ENCODE measurements at places on chromosomes 2 and 18. TPM values are rescaled to one million over a fixed set of nuclear protein-coding genes. Genes with fewer than 3 reads are reported as not detected.

VIL1 gene
- total RNA-seq, result not detected

DNA sequence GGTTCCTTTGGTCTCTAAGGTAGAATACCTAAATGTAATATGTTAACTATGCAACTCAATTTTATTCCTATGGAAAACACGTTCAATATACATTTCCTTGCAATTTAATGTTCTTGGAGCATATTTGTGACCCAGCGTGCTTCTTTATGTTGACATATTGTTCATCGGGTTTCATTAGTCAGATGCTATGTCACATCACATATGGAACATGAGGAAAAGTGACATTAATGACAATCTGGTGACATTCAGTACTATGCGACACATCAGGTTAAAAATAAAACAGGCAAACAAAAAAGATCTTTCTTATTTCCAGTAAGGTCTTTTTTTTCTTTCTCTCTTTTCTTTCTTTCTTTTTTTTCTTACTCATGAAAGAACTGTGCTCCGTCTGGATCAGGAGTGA lies 135.6 kb upstream of the SMIM21 start:
- DNase-seq, result no peak
- H3K27me3 ChIP-seq, result no peaks in the 10 kb centered on the region
- no peaks in the 10 kb centered on the region for H3K4me1 ChIP-seq
- no peak overlapping the region for H3K27ac ChIP-seq
- H3K36me3 ChIP-seq, result no peaks in the 10 kb centered on the region

DNA sequence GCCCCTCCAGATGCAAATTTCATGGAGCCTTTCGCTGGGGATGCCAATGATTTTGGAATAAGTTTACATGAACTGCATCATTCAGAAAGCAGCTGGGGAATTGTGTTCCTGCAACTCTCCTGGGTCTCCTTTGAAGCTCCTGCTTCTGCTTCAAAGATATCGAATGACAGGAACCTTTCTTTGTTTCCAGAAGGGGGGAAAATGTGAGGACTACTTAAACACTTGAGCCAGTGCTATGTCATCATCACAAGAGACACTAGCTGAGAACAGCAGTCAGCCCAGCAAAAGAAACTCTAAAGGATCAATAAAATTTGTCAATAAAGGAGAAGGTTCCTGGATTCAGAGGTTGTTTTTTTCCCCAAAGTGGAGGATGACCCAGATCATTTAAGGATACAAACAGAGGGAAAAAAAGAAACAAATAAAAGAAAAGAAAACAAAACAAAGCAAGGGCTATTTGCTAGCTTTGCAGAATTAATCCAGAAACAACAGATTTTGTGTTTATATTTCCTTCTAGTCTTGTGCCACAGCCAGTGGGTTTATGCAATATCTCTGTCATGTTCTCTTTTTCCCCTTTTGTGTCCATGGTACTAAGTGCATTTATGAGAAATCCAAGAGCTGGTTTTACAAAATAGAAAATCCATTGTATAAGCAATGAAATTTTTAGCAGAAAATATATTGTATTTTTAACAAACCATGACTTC lies 463.7 kb downstream of the CDH2 start:
- H3K27ac ChIP-seq, result no peak overlapping the region
- DNase-seq, result no peak
- H3K4me1 ChIP-seq, result no peaks in the 10 kb centered on the region
- H3K4me3 ChIP-seq, result no peak overlapping the region
- no peaks in the 10 kb centered on the region for H3K27me3 ChIP-seq

DNA sequence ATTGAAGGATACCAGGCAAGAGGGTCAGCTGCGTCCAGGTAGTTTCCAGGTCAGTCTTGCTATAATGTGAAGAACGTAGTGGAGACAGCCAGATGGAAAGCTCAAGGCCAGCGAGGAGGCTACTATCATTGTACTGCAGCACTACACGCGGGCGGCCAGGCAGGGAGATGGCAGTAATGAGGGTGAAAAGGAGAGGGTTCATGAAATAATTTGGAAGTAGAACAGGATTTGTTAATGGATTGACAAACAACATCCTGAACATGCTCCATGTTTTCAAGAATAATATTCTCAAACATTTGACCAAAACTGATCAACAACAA lies 17.1 kb downstream of the SPIRE1 start:
- H3K27me3 ChIP-seq, result peaks cover 18% of the 10 kb centered on the region
- no peak for DNase-seq
- H3K4me3 ChIP-seq, result no peak overlapping the region
- H3K4me1 ChIP-seq, result peaks cover 2% of the 10 kb centered on the region

- peaks cover 6% of the 10 kb centered on the region for H3K4me1 ChIP-seq
- H3K4me3 ChIP-seq, result no peak overlapping the region
- no peak for DNase-seq
Observed at GRCh38 chr2:157182204-157182709, 75.2 kb upstream of the GALNT5 start.

GRCh38 chr18:25921677-25922421 lies 168.6 kb downstream of the SS18 start:
- no peaks in the 10 kb centered on the region for H3K4me1 ChIP-seq
- H3K27me3 ChIP-seq, result peaks cover 2% of the 10 kb centered on the region
- H3K27ac ChIP-seq, result no peak overlapping the region
- peak; percentile 31 for DNase-seq
- H3K36me3 ChIP-seq, result no peaks in the 10 kb centered on the region

DNA sequence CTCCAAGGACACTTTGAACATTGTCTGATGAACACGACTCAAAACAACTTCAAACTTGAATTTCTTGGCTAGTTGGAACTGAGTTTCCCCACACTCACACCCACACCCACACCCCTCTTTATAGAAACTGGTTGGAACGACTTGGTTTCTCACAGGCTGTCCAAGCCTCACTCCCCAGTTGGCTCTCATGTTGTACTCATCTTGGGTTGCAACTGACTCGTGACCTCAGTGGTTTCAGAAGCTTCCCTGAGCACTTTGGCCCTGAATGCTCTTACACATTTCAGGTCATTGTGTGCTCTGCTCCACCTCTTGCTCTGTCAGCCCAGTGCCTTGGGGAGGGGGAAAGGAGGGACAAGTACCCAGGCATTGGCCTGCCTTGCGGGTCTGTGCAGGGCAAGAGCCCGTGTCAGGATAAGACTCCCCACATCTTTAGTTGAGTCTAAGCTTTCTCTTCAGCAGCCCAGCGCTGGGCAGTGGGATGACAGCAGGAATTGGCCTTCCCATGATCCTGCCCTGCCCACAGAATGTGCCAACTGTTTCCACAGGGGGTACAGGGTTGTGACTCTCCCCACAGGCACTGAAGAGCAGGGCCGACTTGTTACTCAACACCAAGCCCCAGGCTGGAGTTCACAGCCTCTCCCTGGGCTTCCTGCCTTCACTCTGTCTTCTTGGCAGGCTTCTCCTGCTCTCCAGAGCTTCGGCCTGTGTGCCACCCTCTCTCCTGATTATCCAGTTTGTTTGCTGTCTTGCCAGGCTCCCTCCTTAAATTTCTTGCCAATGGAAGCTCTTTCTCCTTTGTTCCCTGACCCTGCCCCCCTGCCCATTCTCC lies 104.6 kb downstream of the RTN4 start:
- peaks cover 6% of the 10 kb centered on the region for H3K4me1 ChIP-seq
- no peak overlapping the region for H3K4me3 ChIP-seq
- H3K36me3 ChIP-seq, result no peaks in the 10 kb centered on the region

DNA sequence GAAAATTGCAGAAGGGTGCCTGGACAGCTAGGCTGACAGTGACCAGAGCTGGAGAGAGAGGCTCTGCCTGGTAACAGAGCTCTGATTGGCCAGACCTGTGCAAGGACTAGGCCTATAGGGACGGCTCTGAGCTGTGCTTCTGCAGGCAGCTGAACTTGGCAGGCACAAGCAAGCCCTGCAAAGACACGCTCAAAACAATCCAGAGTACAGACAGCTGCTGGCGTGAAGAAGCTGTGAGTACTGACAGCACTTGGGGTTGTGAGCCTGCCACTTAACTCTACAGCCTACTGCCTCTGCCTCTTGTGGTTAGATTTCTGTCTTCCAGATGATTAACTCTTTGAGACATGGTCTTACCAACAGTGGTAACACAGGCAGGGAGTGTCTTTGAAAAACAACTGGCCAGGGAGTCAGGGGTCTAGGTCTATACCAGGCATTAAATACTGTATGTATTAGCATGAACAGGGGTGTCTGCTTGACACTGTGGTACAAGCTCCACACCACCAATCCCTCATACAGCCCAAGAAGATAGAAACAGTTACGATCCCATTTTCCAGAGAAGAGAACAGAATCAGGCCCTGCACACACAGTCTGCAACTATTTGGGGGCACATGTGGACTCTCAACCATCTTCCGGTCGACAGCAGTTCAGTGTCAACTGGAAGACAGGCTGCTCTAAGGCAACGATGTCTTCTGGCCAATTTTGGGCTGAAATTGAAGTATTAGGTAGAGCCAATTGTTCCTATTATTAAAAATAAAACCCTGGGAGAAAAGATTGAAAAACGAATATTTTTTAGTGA lies 568.4 kb downstream of the TNS1 start:
- peak; percentile 47 for DNase-seq

DNA sequence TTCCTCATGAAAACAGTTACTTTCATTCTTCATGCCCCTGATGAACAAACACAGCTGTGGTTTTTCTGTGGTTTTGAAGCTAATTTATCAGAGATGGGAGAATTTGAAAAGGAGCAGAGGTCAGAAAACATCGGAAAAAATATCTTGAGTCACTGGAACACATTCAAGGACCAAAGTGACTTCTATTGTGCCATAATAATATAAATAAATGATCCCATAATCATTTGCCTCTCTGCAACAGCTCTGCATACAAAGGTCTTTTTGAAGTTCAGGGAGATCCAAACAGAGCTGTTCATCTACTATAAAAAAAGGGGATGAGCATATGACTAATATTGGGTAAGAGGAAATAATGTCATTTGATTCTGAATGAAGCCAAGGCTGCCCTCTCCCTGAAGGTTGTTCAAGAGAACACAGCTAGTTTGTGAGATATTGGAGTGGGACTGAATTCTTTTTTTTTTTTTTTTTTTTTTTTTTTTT lies 201.3 kb upstream of the GALNT5 start:
- no peaks in the 10 kb centered on the region for H3K4me1 ChIP-seq
- H3K27me3 ChIP-seq, result peaks cover 3% of the 10 kb centered on the region
- no peaks in the 10 kb centered on the region for H3K36me3 ChIP-seq
- DNase-seq, result no peak

DNA sequence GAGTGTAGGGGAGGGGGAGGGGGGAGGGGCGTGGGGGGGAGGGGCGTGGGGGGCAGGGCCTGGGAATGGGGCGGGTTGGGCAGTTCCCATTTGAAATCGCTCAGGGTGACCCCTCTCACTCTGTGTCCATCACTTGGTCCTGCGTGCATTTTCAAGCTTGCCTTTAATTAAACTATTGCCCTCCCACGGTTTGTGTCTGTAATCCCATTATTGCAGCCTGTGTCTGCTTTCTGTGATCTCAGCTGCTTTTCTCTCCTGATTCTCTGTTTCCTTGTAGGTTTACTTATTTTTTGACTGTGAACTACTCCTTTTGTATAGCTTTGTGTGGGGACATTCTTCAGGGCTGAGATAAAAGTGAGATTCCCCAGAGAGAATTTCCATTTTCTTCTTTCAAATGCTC lies 1.3 kb downstream of the DCDC2C start:
- no peaks in the 10 kb centered on the region for H3K4me1 ChIP-seq
- DNase-seq, result no peak
- peaks cover 49% of the 10 kb centered on the region for H3K27me3 ChIP-seq
- peaks cover 1% of the 10 kb centered on the region for H3K36me3 ChIP-seq
